ENCODE measurements at places on chromosomes 4 and X.

DNA sequence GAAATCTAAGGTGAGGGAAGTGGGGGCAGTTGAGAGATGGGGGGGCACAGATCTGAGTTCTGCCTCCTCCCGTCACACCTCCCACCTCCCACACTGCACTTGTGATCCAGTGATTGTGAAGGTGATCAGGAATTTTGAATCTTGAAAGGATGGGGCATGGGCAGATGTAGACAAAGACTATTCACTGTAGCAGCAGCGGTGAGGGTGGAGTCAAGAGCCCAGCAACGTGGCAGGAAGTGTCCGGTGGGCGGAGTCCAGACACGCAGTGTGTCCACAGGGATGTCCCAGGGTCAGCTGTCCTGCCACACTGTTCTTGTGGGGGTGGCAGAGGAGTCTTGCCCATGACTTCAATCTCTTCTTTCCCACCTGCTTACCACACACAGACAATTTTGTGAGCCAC, 330.5 kb upstream of the GALNT7 start:
- DNase-seq: no peak

- no peak for DNase-seq
Measured at GRCh38 chr4:82774711-82775171, 23.9 kb downstream of the SCD5 start.

- no peak for DNase-seq
Measured at GRCh38 chr4:186719925-186720694, 3.5 kb downstream of the FAT1 start.

GRCh38 chr4:2716236-2716635, 39.9 kb downstream of the TNIP2 start:
- no peak for DNase-seq

DNA sequence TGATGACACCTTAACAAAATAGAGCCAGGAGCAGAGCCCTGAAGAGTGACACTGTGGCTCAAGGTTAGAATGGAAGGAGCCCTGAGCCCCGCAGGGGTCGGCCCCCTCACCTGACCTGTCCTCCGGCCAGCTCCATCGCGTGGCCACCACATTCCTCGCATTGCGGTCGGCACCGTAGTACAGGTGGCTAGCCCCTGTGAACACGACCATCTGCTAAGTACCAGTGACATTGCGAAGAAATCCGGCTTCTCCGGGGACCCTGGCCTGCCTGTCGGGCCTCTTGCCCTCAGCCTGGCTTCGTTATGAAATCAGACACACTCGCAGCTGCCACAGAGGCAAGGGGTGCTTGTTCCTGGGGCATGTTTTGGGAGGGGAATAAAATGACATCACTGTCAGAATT, 179.0 kb downstream of the AFAP1 start:
- no peak for DNase-seq

GRCh38 chr4:76058302-76058701, 16.2 kb upstream of the ART3 start:
- DNase-seq: no peak

- no peak for DNase-seq
Measured at GRCh38 chr4:26141911-26142638, 178.7 kb upstream of the RBPJ start.

DNA sequence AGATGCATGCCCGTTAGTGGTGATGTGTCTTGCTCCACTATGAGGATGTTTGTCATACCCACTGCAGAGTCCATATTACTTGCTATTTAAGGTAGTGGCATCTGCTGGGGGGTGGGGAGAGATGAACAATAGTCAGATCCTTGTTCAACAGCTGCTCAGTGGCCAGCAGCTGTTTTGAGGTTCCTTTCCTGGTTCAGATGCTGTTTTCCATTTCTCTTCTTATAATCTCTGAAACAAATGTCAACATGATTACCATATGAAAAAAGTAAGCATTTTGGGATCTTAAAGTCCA, 1567.9 kb upstream of the TENM3 start:
- DNase-seq: no peak

DNA sequence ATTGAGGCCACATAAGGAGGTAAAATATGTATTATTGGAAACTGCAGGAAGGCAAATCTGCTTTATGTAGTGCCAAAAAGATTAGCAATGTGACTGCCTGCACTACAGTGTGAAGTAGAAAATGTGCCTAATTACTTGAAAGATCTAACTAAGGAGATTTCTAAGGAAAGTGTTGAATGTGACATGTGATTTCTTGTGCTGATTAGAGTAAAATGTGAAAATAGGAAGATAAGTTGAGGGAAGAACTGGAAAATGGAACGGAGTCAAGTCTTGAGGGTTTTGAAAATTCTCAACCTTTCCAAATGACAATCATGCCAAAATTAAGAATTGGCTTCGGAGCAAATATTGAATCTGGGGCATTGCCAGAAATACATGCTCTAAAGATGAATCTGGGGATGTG, 209.5 kb upstream of the SPOCK3 start:
- no peak for DNase-seq

DNA sequence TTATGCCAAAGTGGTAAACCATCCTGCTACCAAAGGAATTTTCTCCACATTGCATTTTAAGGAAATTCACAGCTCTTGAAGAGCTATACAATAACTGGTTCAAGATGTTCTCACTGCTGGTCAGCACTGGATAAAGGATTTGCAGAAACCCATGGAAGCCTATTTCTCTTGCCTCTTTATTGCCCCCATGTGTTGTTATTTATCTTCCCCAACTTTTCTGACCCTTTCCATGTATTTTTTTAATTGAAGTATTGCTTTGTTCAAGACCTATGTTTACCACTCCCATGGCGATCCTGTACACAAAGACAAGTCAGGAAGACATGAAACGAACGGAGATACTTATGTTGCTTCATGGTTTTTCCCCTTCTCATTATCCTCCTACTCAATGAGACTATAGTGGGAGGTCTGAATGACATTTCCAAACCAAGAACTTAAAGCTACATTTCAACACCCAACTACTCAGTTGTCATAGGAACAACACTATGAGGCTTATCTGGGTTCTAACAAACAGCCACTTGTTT, 566.4 kb upstream of the DIPK2B start:
- DNase-seq: no peak

GRCh38 chrX:150507251-150507856, 61.1 kb upstream of the MTM1 start:
- no peak for DNase-seq

GRCh38 chr4:1403177-1403583, 3.1 kb downstream of the NKX1-1 start:
- no peak for DNase-seq

DNA sequence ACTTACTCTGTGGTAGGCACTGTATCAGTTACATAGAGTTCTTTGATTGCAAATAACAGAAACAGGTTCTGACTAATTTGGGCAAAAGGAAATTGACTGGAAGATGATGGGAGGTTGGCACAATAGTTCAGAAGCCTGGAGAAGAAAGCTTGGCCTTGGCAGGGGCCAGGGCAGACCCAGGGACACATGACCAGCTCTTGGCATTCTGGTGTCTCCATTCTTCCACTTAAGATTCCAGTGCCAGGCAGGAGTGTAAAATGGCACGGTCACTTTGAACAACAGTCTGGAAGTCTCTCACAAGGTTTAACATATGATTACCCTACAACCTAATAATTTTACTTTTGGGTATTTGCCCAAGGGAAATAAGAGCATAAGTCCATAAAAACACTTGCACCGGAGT, 175.9 kb downstream of the BCOR start:
- no peak for DNase-seq

DNA sequence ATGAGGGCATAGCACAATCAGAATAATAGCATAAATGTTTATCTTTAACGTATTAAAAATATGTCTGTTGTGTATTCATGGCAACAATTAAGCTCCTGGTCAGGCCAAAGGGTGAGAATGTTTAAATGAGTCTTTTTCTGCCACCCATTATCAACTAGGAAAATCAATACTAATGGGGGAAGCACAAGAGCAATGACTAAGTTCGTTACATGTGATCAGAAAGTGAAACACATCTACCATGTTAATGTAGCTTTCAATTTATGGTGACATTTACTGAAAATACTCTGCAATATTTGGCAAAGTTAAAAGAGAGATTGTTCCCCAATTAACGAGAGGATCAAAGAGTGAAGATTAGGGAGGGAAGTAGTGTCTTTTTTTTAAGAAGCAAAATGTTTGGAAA, 143.7 kb downstream of the NAA11 start:
- DNase-seq: no peak

DNA sequence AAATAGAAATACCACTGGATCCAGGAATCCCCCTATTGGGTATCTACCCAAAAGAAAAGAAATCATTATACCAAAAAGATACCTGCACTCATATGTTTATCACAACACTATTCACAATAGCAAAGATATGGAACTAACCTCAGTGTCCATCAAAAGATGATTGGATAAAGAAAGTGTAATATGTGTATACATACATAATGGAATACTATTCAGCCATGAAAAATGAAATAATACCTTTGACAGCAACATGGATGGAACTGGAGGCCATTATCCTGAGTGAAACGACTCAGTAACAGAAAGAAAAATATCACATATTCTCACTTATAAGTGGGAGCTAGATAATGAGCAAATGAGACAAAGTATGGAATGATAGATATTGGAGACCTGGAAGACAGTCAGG, 74.2 kb upstream of the TLR3 start:
- DNase-seq: no peak

DNA sequence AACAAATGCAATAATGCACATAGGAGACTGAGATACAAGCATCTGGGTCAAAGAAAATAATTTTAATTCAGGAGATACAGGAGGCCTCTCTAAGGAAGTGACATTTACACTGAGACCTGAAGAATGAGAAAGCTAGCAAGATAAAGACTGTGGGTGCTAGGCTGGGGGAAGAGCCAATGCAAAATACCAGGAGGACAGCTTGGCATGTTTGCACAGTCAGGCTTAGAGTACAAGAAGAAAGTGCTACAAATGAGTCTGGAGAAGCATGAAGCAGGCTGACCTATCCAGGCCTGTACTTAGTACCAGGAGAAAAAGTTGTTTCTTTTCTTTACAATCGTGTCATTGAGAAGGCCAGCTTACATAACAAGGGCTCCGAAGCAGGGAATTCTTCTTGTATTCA, 56.9 kb downstream of the GABRB1 start:
- DNase-seq: no peak
